Renal cortex interstitium (tissue), 15 donors: ENCODE measurements at places on chromosomes 4 and X.

GRCh38 chr4:59553063-59553720 is 1646.9 kb upstream of the ADGRL3 start:
- DNase-seq: no peak

DNA sequence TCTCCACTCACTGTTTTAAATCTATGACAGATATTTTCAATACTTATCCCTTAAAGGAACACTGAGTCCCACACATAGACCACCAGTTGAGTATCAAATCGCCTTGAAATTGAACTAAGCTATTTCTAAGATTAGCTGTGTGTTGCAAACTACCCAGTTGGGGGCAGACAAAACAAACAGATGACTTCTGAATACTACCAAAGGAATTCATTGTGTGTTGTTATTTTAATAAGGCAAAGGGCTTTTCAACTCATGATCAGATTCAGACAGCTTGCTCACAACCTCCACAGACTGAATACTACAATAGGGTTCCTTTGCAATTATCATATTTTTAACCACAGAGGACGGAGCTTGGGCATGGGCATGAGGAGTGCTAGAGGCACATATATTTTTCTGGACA is 283.0 kb upstream of the GPC4 start:
- DNase-seq: no peak

- DNase-seq: no peak
These were observed 58.6 kb downstream of the AREG start for GRCh38 chr4:74503580-74503979.

DNA sequence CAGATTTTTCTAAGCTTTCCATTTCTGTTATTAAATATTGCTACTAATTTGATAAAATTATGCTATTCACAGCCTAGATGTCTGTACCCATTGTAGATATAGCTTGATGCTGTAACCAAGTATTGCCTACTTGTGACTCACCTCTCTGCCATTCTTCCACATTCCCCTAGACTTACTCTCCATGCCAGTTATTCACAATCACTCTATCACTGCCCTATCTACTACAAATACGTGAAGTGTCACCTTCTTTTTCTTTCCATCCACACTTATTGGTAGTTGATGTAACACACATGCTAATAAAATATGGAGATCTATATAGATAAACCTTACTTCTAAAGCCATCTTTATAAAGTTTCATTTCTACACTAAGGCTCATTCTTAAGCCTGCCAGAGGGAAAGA is 179.4 kb upstream of the PACRGL start:
- DNase-seq: no peak

- no peak for DNase-seq
These were observed 50.1 kb upstream of the PHKA2 start for GRCh38 chrX:19034025-19034424.
